ENCODE measurements at places on chromosomes 3 and 15.

DNA sequence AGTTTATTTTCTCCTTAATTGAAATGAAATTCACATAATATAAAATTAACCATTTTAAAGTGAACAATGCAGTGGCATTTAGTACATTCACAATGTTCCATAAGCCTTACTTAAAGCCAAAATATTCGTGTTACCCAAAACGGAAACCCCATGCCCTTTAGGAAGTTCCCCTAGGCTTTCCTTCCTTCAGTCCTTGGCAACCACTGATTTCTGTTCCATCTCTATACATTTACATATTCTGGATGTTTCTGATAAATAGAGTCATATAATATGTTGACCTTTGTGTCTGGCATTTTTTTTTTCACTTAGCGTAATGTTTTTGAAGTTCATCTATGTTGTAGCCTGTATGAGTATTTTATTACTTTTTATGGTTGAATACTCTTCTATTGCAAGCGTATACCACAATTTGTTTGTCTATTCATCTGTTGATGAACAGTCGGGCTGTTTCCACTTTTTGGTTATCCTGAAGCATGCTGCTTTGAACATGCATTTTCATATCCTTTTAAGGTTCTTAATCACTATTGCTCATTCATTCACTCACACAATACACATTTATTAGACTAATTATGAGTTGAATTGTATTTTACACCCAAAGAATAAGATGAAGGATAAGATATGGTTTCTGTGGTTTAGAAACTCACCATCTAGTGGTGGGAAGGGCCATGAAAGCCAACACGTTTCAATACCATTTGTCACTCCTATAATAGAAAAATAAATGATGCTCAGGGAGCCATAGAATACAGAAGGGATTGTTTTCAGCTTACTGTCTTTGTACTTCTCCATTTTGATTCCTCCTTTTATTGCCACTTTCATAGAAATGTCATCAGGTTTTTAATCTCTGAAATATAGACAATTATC lies 408.2 kb upstream of the CBLB start:
- DNase-seq, result no peak

- DNase-seq, result no peak
Observed at GRCh38 chr3:125585595-125586223, 9.6 kb downstream of the OSBPL11 start.

DNA sequence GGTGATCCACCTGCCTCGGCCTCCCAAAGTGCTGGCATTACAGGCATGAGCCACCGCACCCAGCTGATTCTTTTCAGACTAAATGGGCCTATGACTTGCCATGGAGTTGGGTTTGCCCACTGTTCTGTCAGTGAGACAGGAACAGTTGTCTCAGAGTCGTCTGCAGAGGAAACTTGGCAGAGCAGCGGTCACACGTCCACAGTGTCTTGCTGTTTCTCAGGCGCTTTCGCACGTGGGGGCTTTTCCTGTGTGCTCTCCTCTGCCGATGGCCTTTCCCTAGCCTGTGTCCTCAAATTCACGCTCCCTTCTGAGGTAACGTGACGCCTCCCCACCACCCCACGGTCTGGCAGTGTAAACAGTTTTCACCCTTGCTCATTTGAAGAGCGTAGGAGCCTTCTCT lies 11.3 kb downstream of the TMEM44 start:
- no peak for DNase-seq

GRCh38 chr3:126912027-126912422 lies 70.9 kb upstream of the PLXNA1 start:
- no peak for DNase-seq

- no peak for DNase-seq
Observed at GRCh38 chr3:14948609-14949038, 1.2 kb downstream of the NR2C2 start.

DNA sequence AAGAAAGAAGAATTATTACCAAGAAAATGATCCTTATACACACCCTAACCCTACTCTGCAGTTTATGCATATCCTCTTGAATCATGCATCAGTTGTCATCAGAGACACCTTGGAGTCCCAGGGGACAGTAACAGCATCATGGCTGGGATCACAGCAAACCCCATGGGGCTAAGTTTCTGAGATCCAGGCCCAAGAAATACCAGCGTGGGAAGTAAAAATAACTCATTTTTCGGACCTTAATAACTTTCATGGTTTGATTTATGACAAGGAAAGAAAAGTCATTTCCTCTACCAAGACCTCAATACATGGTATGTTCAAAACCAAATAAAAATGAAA lies 38.8 kb upstream of the B3GNT5 start:
- no peak for DNase-seq

Data from stimulated activated CD8-positive, alpha-beta memory T cell treated with anti-CD3 and anti-CD28 coated beads, Interleukin-15, amount 100 ng/mL, for 24 hours (primary cell).